NCI-H1417 treated with DMSO at 0.1 percent for 48 hours (cell line): ENCODE measurements at places on chromosomes 5 and 9.

DNA sequence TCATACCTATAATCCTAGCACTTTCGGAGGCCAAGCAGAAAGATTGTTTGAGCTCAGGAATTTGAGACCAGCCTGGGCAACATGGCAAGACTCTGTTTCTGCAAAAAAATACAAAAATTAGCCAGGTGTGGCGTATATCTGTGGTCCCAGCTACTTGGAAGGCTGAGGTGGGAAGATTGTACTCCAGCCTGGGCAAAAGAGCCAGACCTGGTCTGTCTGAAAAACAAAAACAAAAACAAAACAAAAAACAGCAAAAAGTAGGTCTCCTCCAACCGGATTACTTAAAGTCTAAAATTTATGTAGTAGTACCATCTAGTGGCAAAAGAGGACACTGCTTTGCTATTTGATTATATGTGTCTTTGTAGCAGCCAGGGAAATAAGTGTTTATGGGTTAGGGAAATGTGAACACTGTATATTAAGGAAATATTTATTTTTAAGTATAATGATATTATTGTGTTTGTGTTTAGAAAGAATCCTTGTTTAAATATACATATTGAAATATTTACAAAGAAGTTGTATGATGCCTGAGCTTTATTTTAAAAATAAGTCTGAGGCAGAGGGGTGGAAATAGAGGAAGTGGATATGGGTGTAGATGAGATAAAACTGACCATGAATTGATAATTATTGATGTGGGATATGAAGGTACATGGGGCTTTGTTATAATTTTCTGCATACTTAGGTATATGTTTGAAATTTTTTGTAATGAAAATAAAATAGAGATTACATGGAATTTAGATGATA is 20.0 kb downstream of the APC start:
- DNase-seq, result peak; percentile 2

DNA sequence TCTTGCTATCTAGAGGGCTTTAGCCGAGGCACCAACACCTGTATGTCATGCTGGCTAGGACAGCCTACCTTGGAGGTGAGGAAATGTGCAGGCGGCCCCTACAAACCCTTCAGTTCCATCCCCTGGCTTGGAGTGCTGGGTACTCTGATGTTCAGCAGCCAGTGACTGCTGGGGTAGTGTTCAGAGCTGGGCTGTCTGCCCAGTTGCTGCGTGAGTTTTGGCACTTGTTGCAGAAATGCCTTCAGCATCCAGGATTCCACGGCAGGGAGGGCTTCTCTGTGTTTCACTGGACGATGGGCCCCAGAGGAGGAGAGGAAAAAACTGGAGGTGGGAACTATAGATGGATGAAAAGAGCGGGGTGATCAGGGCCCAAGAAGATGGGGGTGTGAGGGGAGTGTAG is 10.4 kb downstream of the SWI5 start:
- no peak for DNase-seq

DNA sequence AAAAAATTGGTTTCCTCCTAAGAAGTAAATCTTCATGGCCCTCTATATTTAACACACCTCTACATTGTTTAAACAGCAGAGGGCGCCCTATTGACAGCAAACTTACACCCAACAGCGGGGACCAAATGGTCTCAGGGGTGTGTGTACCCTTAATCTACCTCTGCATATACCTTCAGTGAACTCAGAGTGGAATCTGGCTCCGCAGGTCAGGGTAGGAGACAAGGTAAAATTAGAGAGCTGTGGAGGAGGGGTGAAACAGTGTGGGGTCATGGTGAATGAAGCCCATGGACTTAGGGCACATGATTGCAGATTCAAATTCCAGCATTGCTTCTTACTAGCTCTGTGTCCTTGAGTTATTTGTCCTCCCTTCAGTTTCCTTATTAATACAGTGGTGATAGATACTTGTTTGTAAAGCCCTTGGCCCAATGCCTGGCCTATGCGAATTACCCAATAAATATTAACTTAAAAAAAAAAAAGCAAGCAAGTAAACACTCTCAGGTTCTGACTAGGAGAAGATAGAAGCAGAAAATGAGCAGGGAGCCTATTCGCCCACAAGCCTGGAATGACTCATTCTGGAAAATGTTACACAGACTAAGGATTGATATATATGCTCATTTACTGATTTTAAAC is 122.9 kb downstream of the CAVIN4 start:
- DNase-seq, result no peak

- no peak for DNase-seq
Measured at GRCh38 chr5:36529142-36529541, 77.3 kb upstream of the SLC1A3 start.

DNA sequence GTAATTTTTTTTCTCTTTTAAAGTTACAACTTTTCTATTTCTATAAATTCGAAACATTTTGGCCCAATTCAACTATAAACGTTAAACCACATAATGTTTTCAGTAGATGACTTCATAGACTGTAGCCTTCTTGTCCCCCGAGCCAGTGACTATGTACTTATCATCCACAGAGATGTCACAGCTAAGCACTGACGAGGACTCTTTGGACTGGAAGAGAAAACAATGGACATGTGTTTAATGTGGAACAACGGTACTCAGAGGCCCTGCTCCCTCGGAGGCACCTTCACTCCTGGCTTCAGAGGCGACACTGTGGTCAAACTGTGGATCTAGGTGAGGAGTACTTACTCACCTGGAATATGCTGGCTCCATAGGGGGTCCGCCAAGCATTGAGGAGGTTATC is 105.2 kb downstream of the TLE1 start:
- DNase-seq, result no peak
